Astrocyte (in vitro differentiated cells and primary cell): ENCODE measurements at places on chromosomes 13 and 19. TPM values are rescaled to one million over a fixed set of nuclear protein-coding genes. Genes with fewer than 3 reads are reported as not detected.

Gene IRGC
- not detected in 2 replicates for total RNA-seq

DNA sequence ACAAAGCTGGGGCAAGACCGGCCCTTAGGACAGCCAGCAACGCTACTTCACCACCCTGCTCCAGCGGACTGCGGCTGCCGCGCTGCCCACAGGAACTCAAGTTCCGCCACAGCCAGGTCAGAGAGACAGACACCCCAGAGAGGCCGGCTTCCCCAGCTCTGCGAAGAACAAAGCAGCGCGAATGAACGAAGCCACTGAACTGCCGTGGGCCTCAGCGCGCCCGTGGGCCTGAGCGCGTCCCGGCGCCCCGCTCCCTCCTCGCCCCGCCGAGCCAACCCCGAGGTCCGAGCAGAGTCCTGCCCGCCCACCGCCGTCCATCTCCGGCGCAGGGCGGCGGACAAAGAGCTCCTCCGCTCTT, 158.4 kb downstream of the RNF17 start:
- peak overlapping the region; percentile 93 for H3K4me3 ChIP-seq
- H3K36me3 ChIP-seq, result no peaks in the 10 kb centered on the region
- peaks cover 3% of the 10 kb centered on the region for H3K27me3 ChIP-seq
- peak overlapping the region; percentile 99 for H3K27ac ChIP-seq

GRCh38 chr19:1183543-1184172, 9.6 kb upstream of the SBNO2 start:
- H3K27ac ChIP-seq, result no peak overlapping the region
- DNase-seq, result no peak
- H3K36me3 ChIP-seq, result no peaks in the 10 kb centered on the region
- H3K4me3 ChIP-seq, result no peak overlapping the region
- H3K4me1 ChIP-seq, result peaks cover 13% of the 10 kb centered on the region

DNA sequence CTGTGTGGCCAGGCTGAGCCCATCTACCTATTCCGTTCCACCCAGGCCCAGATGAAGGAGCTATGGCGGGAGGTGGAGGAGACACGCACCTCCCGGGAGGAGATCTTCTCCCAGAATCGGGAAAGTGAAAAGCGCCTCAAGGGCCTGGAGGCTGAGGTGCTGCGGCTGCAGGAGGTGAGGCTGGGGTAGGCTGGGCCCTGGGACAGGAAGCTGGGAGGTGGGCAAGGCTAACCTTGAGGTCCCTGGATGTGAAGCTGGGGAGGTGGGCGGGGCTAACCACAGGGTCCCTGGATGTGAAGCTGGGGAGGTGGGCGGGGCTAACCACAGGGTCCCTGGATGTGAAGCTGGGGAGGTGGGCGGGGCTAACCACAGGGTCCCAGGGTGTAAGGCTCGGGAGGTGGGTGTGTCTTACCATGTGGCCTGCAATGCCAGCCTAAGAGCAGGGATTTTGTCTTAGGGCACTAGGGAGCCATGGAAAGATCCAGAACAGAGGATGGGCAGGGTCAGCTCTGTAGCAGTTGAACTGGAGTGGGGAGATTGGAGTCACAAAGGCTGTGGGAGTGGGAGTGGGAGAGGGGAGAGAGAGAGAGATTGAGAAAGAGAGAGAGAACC, 36.9 kb downstream of the KCNC3 start:
- no peaks in the 10 kb centered on the region for H3K27me3 ChIP-seq
- H3K36me3 ChIP-seq, result no peaks in the 10 kb centered on the region
- no peak for DNase-seq
- H3K4me3 ChIP-seq, result no peak overlapping the region

- no peaks in the 10 kb centered on the region for H3K4me1 ChIP-seq
- no peak overlapping the region for H3K4me3 ChIP-seq
- no peaks in the 10 kb centered on the region for H3K36me3 ChIP-seq
- DNase-seq, result no peak
Measured at GRCh38 chr19:41501854-41502253, 58.9 kb downstream of the ERICH4 start.
